ENCODE measurements at places on chromosomes 3 and 15.
A peak's percentile ranks its signal among the peaks of the same experiment; 100 is the strongest.

DNA sequence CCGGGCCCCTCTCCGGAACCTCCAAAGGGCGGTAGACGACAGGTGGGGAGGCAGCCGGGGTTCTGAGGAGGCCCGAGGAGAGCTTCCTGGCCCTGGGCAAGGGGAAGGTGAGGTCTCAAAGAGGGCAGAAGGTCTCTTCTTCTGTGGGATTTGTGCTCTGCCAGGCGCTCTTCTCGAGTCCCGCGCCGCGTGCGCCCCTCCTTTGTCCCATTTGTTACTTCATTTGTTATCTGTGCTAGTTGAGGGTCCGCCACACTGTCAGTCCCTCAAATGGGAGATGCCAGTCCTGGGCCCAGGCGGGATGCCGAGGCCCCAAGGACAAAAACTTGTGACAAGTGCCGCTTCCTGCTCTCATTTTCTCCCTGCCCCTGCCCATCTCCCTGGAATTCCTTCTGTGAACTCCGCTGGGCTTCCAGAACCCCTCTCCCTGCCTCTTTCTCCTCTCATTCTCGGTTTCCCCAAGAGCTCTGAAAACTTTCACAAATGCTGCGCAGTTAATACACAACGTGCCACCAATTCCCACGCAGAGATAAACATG is 1.5 kb downstream of the ST8SIA2 start:
- no peak for DNase-seq

GRCh38 chr15:66019826-66020398 is 150.6 kb downstream of the RAB11A start:
- DNase-seq = no peak

- DNase-seq = no peak
These were observed 579.9 kb upstream of the ZNF717 start for GRCh38 chr3:76365275-76365674.

DNA sequence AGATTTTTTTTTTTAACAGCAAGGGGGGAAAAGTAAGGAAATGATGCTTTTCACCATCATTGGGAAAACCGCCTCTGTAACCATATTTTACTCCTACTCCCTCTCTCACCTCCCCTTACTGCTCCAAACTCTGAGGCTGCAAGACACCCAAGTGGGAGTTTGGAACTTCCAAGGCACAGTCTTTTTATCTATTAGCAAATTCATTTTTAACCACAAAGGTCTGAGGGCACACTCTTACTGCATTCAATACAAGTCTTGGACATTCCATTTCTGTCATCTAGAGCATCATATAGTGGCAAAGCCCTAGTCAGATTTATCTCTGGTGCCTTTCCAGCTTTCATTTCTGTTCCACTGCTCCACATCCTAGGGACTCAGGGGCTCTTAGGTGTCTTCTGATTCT is 13.2 kb downstream of the FAM162A start:
- DNase-seq = no peak

DNA sequence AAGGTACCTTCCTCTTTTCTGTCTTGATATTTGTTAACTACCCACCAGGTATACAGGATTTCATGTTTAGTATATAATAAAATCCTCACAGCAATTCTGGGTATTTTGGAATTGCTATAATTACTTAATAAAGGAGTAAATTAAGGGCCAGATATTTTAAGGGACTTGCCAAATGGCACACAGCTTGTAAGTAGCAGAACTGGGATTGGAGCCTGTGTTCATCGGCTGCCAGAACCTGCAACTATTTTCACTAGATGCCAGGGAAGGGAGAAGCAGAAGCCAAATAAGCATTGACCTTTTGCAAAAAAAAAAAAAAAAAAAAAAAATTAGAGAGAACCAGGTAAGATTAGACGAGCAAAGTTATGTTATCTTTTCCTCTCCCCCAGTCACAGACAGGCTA is 683.3 kb upstream of the CADM2 start:
- DNase-seq = no peak

DNA sequence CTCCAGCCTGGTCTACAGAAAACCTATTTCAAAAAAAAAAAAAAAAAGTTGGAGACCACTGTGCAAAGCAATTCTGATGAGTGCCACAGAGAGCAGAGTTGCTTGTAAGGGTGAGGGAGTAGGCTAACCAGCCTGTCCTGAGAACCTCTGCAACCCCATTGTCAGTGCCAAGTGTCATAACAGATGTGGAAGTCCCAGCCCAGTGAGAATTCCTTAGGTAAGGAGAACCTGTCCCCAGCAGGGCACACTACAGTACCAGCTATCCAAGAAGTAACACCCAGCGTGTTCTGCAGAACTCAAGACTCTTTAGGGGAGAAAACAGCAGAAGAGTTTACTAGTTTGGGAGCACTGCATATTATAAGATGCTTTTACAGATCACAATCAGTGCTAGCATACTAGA is 156.3 kb downstream of the LIPC start:
- no peak for DNase-seq

GRCh38 chr3:127889461-127889863 is 25.6 kb upstream of the KBTBD12 start:
- peak; percentile 11 for DNase-seq

- no peak for DNase-seq
These were observed 154.1 kb downstream of the ADAMTS17 start for GRCh38 chr15:100187677-100188076.

DNA sequence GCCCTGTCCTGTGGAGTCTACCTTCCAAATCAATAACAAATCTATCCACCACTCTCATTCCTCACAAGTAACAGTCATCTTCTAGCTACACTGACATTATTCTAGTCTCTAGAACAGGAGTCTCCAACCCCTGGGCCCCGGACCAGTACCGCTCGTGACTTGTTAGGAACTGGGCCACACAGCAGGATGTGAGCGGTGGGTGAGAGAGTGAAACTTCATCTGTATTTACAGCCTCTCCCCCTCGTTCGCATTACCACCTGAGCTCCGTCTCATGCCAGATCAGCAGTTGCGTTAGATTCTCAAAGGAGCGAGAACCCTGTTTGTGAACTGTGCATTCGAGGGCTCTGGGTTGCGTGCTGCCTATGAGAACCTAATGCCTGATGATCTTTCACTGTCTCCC is 31.9 kb downstream of the ROBO2 start:
- DNase-seq = no peak

DNA sequence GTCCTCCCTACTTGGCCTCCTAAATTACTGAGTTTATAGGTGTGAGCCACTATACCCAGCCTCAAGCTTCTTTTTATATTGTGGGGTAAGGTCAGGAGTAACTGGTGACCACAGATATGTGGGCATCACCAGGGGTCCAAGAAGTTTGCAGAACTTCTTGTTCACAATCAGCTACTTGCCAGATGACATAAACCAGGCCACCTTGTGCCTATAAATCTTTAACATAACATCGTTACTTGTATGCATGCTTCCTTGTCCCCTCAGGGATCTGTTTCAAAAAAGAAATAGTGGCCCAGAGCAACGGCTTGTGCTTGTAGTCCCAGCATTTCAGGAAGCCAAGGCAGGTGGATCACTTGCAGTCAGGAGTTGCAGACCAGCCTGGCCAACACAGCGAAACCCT is 115.1 kb upstream of the FAM174B start:
- no peak for DNase-seq

DNA sequence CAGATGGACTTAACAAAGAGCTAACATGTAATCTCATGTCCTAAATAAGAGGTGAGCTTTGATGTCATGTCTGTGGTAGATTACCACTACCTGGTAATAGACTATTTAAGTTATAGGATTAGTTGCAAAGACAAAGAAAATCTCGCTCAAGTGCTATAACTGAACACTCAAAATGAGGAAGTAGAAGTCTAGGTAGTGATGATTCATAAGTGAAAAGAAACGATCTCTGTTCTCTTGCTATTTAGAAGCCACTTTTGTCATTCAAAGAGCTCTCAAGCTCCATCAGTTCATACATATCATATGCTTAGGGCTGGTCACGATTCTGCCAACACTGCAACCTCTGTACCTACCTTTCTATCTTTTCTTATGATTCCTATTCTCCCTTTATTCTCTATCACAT is 110.9 kb downstream of the EDEM1 start:
- no peak for DNase-seq

- DNase-seq = no peak
These were observed 9.7 kb upstream of the ALCAM start for GRCh38 chr3:105356988-105357387.

DNA sequence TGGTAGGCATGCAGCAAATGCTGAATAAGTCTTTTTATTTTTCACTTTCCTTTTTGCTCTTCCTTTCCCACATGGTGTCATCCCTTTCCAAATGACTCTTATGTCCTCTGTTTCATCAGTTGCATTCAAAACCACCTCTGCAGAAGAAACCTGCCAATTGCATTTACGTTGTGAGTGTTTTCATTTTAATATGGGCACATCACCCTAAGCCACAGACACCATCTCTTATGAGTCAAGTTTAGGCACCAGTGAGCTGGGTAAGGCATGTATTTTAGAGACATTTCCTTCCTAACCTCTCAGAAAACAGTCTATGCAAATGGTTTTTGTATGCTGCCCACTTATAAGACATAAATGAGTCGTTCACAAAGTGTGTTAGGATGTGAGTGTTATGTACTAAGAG is 223.3 kb upstream of the ADAMTS9 start:
- DNase-seq = no peak

- DNase-seq = no peak
These were observed 568 bp upstream of the NCBP2 start for GRCh38 chr3:196942915-196943277.

DNA sequence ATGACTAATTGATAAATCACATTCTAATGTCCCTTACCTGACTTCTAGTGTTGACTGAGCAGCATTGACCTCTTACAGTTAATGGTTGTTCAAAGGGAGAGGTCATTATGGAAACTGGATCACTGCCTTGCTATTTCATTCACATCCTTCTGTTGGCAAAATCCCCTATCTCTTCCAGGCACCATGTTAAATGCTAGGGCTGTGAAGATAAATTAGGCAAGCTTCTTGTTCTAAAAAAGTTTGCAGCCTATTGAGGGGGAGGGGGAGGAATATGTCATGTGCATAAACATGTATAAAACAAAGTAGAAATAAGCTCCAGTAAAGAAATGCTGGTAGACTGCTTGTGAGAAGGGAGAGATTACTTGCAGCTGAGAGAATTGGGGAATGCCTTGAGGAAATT is 84.8 kb upstream of the MLF1 start:
- DNase-seq = no peak

DNA sequence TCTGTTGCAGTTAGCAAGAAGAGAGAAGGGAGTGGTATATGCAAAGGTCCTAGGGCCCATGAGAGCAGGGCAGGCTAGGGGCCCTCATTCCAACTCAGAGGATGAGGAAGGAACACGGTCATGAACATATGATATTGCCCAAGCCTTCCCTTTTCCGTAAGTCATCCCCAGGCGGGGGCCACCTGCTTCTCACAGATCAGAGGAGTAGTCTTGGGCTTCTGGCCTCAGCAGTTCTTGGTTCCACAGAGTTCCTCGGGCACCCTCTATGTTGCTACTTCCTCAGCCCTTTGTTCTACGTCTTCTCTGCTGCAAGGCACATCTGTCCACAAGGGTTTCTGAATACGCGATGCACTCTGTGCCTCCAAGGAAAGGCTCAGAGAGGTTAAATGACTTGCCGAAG is 25.3 kb downstream of the EPHB3 start:
- no peak for DNase-seq

- DNase-seq = no peak
These were observed 69.6 kb downstream of the LRTM1 start for GRCh38 chr3:54858093-54858785.

GRCh38 chr15:53830707-53831386 is 71.4 kb upstream of the WDR72 start:
- DNase-seq = no peak

DNA sequence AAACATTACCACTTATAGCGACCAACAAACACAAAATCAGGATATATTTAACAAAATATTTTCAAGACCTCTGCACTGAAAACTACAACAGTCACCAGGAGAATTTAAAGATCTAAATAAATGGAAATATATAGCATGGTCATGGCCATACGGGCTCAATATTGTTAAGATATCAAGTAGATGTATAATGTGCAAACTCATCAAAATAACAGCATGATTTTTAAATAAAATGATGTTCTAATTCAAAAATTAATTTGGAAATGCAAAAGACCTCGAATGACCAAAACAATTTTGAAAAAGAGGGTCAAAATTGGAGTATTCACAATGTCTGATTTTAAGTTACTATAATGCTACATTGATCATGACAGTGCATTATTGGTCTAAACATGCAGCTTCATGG is 159.1 kb upstream of the NDN start:
- DNase-seq = no peak

GRCh38 chr3:159760046-159760445 is 228.6 kb upstream of the IL12A start:
- no peak for DNase-seq

GRCh38 chr3:192545333-192545732 is 182.0 kb downstream of the FGF12 start:
- no peak for DNase-seq

GRCh38 chr15:78427953-78428352 is 10.1 kb upstream of the IREB2 start:
- DNase-seq = no peak

GRCh38 chr15:22989576-22990477 is 9.7 kb upstream of the CYFIP1 start:
- DNase-seq = no peak

- DNase-seq = no peak
These were observed 110.8 kb upstream of the CADPS start for GRCh38 chr3:62986061-62986460.

- DNase-seq = no peak
These were observed 66.4 kb downstream of the PRTG start for GRCh38 chr15:55676507-55676906.

DNA sequence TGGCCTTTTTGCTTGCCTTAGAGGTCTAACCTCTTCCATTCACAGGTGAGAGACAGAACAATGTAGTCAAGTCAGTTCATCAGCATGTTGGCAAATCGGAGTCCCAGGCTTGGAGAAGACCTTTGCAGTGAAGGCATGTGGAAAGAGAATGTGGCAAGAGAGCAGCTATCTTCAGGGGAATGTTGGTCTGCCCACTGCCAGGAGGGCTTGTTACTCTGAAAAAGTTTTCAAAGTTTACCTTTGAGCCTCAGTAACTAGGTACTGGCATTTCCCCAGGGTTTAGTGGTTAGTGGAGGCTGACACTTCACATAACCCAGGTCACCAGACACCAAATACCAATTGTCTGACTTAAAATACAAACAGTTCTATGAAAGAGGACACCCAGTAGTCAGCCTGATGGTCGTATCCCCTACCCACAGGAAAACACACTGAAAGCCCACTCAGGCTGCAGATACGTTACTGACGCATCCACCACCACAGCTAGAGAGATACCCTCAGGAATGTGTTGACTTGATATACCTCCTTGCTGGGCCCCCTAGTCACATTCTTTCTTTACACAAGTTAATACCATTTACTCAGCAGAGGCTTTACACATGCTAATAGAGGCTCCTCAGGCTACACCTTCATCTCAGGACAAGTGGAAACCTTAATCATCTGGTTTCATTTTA is 9.7 kb upstream of the ARID3B start:
- peak; percentile 80 for DNase-seq

- no peak for DNase-seq
These were observed 521.8 kb upstream of the CNTN3 start for GRCh38 chr3:75136100-75136897.

- DNase-seq = no peak
These were observed 1.3 kb downstream of the ELL3 start for GRCh38 chr15:43775411-43775965.

- no peak for DNase-seq
These were observed 118.0 kb upstream of the SLC24A5 start for GRCh38 chr15:48002767-48003166.

Data from HS-5 (cell line).